ENCODE measurements at places on chromosomes 2 and 18. TPM values are rescaled to one million over a fixed set of nuclear protein-coding genes. Genes with fewer than 3 reads are reported as not detected.

IGFBP5 gene
- not detected for total RNA-seq

GTF2A1L gene
- not detected for total RNA-seq

GRCh38 chr2:134685967-134686366 lies 32.8 kb downstream of the TMEM163 start:
- DNase-seq = no peak

CCL20 gene
- total RNA-seq = not detected

COLEC12 gene
- not detected for total RNA-seq

DNA sequence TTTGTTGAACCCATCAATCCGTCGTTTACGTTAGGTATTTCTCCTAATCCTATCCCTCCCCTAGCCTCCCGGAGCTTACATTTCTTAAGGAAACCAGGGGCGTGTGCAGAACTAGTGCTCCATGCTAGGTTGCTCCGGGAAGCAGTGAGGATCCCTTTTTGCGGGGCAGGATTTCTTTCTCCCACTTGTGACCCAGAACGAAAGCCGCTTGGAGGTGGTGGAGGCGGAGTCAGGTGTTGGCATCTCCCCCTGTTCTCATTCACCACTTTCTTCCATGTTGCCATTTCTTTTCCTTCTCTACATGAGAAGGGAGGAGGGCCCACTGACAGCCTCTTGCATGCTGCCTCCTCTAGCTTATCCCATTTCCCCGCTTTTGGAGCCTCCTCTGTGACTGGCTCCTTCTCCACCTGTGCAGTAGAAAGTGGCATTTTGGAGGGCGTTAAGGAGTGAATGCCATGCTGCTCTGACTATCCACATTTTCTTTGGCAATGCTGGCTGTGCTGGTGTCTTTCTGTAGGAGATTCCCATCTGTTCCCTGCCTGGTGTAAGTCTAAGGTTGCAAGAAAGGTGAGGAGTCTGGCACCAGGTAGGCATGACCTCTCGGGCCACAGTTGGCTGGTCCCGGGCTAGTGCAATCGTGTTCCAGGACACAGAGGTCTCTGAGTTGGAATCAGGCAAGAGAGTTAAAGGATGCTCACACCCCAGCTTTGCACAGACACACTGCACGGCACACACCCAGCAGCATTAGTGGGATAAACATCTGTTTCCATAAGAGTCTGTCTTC lies 89.5 kb downstream of the ACKR3 start:
- no peak for DNase-seq

GRCh38 chr2:3001615-3002560 lies 375.7 kb downstream of the EIPR1 start:
- DNase-seq = no peak

MTCL1 gene
- total RNA-seq = 0.38 TPM

CAPN14 gene
- total RNA-seq = 0.43 TPM

C2orf92 gene
- total RNA-seq = 13.6 TPM

DNA sequence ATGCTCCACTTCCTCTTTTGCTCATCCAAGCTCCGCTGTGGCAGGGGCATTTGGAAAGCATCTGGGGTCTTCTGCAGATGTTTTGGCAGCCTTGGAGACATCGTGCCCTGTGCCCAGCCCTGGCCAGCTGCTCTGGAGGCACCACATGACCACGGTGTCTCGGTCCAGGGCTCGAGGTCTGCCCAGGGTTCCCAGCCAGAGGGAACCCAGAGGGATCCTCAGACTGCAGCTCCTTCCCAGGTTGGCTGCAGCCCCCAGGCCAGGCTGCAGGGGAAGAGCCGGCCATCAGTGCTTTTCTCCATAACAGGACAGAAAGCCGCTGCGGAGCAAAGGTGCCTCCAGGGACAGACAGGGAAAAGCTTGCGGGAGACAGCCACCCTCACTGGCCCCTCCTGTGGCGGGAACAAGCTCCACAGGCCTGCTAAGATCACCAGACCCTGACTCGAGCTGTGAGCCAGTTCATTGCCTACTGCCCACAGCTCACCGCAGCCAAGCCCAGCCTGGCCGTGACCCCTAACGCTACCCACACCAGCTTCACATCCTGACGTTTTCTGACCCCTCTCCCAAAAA lies 74.7 kb downstream of the SMAD7 start:
- peak; percentile 54 for DNase-seq

DNA sequence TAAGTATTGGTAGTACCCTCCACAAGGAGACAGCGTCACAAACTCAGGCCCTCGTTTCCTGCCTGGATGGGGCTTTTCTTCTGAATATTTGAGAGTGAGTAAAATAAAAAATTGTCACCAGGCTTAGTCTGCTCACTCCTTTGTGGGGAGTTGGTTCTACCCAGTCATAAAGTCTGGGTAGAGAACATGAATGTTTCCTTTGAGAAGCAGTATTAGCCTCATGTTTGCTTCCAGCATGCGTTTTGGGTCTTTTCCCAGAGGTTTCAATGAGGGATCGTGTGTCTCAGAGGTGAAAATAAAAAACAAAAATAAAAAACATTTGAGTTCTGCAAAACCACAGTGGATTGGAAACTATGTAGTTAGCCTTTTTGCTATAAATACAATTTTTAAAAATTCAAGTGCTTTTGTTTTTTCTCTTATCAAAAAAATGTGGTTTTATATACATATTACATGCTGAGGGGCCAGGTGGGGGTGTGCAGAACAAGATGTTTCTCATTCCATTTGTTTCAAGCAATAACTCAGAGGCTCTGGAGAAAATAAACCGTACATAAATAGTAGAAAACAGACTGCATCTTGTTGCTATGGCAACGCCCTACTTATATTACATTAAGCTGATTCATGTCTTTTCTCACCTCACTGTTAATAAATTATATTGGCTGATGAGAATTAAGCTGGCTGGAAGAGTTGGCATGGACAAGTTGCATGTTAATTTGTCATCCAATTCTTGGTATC lies 225.4 kb upstream of the FBXO11 start:
- no peak for DNase-seq

GRCh38 chr2:23235292-23235691 lies 149.7 kb upstream of the KLHL29 start:
- DNase-seq = no peak

GRCh38 chr18:24628326-24628725 lies 167.9 kb downstream of the HRH4 start:
- DNase-seq = no peak

DNA sequence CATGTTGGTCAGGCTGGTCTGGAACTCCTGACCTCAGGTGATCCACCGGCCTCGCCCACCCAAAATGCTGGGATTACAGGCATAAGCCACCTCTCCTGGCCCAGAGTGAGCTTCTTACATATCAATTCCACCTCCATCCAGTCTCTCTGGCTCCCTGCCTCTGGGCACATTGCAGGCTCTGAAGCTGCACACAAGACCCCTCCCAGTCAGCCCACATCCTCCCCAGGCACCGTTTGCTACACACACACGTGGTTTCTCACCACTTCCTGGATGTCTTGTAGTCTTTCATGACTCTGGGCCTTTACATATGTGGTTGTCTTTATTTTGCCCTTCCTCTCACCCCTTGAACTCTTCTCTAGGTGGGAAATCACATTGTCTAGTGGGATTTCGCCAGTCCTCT lies 64.0 kb upstream of the CABLES1 start:
- peak; percentile 93 for DNase-seq

IL1R2 gene
- total RNA-seq = not detected

- DNase-seq = no peak
Measured at GRCh38 chr18:79832169-79832568, 34.4 kb downstream of the KCNG2 start.

- no peak for DNase-seq
Measured at GRCh38 chr2:56185101-56185581, 1.4 kb downstream of the CCDC85A start.

- no peak for DNase-seq
Measured at GRCh38 chr2:119005555-119005954, 63.6 kb downstream of the MARCO start.

DNA sequence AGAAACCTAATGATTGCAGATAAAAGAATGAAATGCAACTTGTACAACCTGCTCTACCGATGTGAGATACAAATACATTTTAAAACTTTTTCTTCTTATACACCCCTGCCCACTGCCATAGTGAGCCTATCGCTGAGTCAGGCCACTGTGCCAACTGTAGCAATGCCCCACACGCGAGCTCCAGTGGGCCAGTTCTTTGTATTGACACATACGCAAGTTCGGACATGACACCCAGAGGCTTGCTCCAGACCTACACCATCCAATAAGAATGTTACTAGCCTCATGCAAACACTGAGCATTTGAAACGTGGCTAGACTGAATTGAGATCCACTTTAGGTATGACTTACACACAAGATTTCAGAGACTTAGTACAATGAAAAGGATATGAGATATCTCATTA lies 340.1 kb downstream of the ARHGAP15 start:
- no peak for DNase-seq

SPDYA gene
- 4.5 TPM for total RNA-seq

DNA sequence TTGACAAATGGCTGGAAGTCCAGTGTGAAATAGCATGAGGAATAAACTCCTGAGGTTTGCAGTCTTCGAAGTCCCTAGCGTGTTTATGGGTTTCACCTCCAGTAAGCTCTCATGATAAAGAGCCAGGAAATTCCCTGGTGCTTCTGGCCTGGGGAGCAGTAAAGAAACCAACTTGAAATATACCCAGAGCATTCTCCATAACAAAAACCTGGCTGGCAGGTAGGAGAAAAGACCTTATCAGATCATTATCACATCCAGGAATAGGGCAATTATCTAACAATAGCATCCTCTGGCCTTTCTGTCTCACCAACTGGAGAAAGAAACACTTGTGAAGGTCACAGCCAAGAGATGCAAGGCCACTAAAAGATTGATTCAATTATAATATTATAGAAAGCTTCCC lies 513.6 kb upstream of the LRRTM4 start:
- DNase-seq = no peak

DNA sequence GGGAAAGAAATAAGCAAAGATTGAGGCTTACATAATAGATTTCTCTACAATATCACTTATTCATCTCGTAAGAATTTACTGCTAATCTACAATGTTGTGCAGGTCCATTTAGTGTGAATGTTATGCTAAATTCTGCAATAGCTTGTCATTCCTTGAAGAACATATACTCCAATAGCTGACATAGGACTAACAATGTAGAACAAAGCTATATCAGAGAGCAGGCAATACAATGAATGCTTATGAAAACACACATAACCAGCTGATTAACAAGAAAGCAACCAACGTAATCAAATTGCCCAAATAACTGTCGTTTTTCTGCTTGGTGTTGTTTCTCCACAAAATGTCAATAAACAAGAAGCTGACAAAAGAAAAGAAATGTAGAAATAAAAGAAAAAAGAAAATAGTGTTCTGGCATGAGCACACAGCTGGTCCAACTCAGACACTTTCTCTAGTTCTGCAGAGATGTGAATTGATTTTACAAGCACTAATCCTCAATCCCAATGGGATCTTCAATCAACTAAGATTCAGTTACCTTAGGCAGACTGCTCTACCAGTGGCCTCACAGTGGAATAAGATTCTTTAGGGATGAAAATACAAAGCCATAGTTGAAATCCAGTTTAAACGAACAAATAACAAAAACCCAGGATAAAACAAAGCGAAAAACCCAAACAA lies 1024.7 kb upstream of the PIK3C3 start:
- DNase-seq = no peak

DNA sequence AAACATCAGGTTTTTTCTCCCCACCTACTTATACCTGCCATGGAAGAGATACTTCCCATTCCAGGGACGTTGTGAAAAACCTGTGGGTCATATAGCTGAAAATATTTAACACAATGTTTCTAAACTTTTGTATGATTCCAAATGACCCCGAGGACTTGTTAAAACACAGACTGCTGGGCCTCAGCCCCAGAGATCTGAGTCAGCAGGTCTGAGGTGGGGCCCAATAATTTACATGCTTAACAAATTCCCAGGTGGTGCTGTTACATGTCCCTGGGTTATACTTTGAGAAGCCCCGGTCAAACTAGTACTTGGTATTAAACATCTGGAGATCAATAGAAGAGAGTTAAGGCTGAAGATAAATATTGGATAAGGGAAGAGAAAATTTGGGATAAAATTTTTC lies 71.4 kb upstream of the FRZB start:
- DNase-seq = no peak

DNA sequence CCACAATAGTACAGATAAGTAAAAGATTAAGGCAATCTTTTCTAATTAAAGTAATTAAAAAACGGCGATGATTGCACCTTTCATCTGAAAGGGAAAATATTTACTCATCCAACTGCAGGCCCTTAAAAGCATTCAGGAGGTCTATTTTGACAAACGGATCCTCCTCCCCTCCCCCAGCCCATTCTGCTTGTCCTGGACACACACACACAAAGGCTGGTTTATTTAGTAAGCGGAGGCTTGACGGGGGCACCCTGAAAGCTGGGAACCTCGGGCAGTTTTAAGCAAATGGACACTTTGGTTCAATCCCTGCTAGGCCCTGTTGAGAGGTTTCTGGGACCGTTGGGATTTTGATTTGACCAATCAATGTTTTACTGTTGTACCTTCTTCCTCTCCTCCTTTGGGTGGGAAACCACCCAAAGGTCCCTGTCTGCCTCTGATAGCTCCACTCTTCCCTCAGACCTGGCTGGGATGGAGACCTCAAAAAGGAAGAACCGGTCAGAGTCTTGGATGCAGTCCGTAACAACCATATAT lies 135.8 kb upstream of the HAAO start:
- DNase-seq = no peak

IL36B gene
- total RNA-seq = not detected

GRCh38 chr2:179443180-179443579 lies 178.5 kb upstream of the SESTD1 start:
- no peak for DNase-seq
